ENCODE measurements at places on chromosomes 16 and 17.

DNA sequence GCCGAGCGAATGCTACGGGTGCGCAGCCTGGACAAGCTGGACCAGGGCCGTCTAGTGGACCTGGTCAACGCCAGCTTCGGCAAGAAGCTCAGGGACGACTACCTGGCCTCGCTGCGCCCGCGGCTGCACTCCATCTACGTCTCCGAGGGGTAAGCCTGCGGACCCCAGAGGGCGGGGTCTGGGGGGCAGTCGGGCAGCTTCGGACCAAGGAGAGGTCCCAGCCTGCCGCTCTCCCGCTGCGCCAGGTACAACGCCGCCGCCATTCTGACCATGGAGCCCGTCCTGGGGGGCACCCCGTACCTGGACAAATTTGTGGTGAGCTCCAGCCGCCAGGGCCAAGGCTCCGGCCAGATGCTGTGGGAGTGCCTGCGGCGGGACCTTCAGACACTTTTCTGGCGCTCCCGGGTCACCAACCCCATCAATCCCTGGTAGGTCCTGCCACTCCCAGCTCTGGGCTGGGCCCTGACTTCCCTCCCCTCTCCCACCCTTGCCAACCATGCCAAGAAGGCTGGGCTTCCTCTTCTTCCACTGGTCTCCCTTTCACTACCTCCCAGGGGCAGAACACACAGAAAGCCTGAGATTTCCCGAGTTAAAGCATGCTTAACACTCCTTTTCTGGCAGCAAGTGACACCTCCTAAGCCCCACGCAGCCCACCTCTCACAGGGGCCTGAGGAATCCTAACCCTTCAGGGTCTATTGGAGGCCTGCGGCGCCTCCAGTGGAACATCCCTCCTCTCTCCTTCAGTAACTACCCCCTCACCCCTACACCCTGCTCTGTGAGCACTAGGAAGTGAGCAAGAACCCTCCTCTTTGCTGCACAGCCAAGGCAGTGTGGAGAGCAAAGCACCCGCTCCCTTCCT, 3.2 kb downstream of the NAGS start:
- DNase-seq: no peak

DNA sequence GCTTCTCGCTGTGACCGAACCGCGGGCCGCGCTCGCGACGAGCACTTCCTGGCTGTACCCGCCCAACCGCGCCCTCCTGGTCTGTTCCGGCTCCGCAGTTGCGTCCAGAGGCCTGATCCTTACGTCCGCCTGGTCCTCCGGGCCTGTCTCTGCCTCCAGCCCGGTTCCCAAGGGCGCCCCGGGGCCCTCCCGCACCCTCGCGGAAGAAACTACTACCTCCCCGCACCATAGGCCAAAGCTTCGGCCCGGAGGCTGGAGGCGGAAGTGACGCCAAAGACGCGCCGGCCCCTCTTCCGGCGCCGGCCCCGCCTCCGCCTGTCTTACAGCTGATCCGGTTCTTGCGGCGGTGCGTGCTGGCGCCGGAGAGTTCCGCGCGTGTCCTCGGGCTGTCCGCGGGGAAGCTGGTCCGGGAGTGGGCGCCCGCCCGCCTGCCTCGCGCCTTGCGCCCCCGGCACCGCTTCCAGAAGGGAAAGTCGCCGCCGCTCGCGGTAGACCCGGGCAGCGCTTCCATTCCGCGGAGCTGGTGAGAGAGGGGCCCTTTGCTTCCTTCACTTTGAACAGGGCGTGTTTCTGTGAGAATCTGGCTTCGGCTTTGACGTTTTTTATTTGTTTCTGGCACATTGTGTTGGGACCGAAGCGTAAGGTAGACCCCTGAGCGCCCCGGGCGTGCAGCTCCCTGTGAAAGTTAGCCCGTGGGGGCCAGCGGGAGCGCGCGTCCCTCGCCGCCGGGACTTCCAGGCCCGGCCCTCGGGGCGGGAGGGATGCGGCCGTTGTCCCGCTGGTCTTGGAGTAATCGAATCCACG, at the start of gene ZNF778:
ZNF778 (plus strand) TSS at position 316 of the 804 bp plus-strand sequence. CDS start 3,425 bp downstream, outside the sequence.
- peak; percentile 88 for DNase-seq

DNA sequence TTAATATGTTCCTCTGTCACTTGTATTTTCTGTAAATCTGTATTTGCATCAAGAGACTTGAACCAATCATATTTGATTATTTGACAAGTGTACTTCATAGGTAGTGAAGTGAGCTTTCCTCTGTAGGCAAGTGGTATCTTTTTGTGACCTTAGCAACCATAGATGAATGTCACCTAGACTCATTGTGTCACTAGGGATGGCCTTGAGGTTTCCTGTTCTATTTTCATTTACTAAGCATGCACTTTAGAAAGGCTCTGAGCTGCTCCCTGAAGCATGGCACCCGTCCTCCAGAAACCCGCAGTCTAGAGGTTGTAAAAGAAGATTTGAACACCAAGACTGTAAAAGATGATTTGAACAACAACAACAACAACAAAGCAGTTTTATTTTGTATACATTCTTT, 151.7 kb downstream of the PRKCB start:
- DNase-seq: no peak

DNA sequence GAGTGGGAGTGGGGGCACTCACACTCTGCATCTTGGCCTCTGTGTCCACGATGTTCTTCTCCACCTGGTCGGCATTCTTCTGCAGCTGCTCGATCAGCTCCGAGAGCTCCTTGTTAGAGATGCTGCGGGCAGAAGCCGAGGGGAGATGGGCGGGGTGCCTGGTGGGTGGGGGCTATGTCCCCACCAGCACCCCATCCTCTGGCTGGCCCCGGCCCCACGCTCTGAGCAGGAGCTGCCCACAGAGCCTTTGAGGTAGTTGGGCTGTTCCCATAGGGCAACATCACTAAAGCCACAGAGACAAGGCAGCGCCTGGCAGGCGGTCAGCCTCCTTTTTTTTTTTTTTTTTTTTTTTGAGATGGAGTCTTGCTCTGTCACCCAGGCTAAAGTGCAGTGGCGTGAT, 26.1 kb downstream of the PPL start:
- no peak for DNase-seq

DNA sequence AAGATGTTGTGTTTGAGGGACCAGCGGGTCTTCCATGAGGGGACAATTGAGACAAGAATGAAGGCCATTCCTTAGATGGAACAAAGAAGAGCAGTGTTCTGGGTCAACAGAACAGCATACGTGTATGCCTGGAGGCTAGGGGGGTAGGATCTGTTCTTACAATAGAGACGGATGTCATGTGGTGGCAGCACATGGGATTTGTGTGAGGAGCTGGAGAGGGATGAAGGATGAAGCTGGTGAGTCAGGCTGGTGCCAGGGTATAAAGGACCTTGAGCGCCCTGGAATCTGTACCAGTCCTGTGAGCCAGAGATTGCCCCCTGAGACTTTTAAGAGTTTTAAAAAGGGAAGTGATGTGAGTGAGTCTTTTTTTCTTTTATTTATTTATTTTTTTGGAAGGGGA, 22.8 kb upstream of the WFDC1 start:
- DNase-seq: no peak

DNA sequence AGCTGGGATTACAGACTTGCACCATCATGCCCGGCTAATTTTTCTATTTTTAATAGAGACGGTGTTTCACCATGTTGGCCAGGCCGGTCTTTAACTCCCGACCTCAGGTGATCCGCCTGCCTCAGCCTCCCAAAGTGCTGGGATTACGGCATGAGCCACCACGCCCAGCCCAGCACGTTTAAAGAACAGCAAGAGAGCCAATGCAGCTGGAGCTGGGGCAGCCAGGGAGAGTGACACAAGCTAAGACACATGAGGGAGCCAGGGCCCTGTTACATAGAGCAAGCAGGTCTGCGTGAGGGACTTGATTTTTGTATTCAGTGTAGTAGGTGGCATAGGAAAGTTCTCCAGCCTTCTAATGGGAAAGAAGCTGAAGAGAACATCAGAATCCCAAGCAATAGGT, 21.7 kb upstream of the GOSR2 start:
- DNase-seq: no peak

GRCh38 chr17:79812353-79813258, 15.7 kb upstream of the CBX8 start:
- DNase-seq: no peak

GRCh38 chr17:65158041-65158440, 20.9 kb downstream of the RGS9 start:
- no peak for DNase-seq

DNA sequence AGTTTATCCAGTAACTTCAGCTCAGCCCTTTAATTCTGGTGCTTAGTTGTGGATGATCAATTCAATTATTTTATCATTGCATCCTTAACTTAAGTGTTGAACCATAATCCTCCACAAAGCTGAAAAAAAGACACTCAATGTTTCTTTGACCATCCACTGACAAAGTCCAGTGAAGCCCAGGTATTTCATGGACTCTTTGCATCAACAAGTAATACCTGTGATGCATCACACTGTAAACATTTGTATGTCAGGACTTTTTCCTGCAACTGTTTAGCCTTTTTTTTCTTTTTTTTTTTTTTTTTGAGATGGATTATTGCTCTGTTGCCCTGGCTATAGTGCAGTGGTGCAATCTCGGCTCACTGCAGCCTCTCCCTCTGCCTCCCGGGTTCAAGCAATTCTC, 6.6 kb upstream of the NFAT5 start:
- DNase-seq: no peak

- DNase-seq: no peak
Observed at GRCh38 chr17:21357696-21358656, 18.2 kb upstream of the KCNJ12 start.

DNA sequence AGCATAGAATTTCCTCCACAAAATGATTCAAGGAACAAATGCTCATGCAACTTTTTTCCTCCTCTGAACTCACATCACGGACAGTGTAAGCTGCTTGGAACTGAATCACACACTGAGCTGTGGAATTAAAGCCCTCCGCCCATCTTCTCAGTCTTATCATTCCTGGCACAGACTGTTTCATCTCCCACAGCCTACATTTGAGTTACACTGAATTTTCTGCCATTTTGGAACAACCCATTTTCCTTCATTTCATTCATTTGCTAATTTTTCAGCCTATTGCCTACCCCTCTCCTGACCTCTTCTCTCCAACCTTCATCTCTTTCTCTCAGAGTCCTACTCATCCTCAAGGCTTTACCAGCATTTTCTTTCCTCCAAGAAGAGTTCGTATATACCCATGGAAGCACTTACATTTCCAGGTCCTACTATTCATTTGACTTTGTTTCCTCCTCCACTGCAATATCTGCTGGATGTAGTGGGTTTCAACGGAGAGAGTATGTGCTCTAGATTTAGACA, 39.1 kb upstream of the TOM1L1 start:
- no peak for DNase-seq

DNA sequence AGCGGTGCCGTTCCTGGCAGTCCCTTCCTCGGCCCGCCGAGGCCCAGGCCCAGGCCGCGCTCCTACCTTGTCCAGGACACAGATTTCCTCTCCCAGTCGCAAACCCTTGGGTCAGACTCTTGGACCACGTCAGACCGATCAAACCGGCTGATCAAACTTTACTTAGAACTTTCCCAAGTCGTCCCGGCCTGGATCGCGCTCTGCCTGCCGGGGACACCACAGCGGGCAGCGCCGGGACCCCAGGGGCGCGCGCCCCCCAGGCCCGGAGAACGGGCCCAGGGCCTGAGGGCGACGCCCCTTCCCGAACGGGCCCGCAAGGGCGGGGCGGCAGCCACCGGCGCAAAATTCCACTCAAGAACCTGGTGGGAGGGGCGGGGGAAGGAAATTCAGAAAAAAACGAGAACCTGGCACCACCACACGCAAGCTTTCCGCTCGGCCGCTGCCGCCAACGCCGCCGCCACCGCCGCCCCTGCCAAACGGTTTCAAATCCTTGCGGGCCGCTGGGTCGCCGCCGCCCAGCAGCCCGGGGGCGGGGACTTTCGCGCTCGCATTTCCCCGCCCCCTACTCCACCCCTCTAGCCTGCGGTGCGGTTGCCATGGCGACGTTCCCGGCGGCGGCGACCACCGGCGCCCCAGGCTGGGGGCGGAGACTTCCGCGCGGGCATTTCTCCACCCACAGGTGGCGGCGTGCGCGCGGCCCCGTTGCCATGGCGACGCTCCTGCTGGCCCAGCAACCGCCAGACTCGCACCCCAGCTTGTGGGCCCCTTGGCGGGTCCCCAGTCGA, at the start of gene CEP112:
CEP112 (minus strand) TSS at position 541 of the 785 bp plus-strand sequence.
- peak; percentile 93 for DNase-seq

- DNase-seq: no peak
Observed at GRCh38 chr16:27475561-27475960, 73.6 kb downstream of the IL21R start.

DNA sequence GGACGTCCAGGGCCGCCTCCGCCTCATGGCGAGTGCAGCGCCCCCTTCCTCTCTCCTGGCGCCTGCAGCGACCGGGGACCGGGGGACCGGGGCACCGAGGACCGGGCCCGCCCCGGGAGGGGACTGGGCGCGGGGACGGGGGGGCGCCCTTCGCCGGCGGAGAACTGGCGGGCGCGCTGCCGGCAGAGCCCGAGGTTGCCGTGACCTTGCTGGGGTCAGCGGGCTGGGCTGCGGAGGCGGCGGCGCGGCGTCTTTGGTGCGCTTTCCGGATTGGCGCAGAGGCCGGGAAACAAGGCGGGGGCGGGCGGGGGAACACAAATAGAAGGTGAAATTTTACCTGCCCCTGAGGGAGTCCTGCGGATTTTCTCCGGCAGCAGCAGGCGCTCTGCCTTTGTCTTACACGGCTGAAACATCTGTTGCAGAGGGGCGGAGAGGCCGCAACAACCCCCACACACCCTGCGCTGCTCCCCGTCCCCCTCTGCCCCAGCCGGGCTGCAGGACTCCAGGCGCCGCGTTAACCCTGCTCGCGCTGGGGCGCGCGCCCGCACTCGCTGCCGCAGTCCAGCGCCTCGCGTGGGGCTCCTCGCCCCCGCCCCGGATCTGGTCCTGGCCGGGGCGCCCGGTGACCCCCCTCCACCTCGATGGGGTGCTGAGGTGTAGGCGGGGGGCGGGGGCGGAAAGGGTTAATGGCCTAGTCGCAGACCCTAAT, 53.5 kb downstream of the SREBF1 start:
- peak; percentile 53 for DNase-seq

DNA sequence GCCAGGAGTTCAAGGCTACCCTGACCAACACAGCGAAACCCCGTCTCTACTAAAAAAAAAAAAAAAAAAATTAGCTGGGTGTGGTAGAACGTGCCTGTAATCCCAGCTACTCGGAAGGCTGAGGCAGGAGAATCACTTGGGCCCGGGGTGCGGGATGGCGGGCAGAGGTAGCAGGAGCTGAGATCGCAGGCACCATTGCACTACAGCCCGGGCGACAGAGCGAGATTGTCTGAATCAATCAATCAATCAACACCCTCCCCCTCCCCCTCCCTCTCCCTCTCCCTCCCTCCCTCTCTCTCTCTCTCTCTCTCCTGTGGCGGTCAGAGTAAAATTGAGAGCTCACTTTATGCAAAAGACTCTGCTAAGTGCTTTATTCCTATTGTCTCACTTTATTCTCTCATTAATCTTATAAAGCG, 1.2 kb downstream of the HSDL1 start:
- peak; percentile 12 for DNase-seq
